Activated CD8-positive, alpha-beta memory T cell treated with anti-CD3 and anti-CD28 coated beads for 1 hour (primary cell): ENCODE measurements at places on chromosomes 4 and X.

GRCh38 chrX:155871934-155872333, 9.2 kb upstream of the VAMP7 start:
- no peak for DNase-seq

- no peak for DNase-seq
Measured at GRCh38 chr4:80709082-80709869, 321.2 kb upstream of the BMP3 start.

DNA sequence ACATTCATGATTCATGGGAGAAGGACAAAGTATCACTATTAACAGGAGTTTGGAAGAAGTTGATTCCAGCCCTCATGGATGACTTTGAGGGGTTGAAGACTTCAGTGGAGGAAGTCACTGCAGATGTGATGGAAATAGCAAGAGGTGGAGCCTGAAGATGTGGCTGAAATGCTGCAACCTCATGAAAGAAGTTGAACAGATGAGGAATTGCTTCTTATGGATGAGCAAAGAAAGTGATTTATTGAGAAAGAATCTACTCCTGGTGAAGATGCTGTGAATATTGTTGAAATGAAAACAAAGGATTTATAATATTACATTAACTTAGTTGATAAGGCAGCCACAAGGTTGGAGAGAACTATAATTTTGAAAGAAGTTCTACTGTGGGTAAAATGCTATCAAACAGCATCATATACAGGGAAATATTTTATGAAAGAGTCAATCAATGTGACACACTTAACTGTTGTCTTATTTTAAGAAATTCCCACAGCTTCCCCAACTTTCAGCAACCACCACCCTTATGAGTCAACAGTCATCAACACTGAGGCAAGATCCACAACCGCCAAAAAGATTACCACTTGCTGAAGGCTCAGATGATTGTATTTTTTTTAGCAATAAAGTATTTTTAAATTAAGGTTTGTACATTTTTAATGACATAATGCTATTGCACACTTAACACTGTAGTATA, 302.6 kb downstream of the CBLL2 start:
- no peak for DNase-seq

DNA sequence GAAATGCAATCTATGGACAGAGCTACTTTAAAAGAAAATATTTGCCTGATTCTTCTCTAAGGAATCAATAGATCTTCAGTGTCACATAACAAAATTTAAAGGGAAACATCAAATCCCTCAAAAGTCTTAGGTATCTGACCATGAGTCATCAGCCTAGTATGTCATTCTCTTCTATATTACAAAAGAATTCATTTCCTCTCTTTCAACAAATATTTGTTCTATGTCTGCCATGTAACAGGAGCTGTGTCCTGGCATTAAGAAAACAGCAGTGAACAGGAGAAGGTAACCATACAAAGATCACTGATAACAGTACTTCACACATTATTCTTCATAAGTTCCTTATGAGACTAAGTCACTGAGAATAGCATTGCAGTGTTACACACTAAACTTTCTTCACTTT, 243.6 kb upstream of the DKK2 start:
- DNase-seq: no peak

- no peak for DNase-seq
Measured at GRCh38 chrX:68440940-68441339, 7.6 kb upstream of the OPHN1 start.

DNA sequence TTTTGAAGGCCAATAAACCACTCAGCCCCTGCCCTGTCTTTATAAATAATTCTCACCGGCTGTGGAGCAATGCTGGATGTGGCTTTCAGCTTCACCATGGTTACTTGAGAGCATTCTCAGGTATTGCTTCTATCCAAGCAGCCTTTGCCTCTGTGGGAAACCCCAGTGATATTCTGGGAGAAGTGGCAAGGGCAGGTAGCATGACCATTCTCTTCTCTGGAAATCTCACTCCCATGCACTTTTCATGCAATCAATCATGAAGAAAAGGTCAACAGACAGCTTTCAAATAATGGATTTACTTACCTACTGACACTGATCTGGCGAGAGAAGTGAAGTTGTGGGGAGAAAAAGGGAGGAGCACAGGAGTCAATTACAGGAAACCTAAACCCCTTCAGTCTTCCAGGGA, 49.5 kb downstream of the UNC5C start:
- DNase-seq: no peak

- no peak for DNase-seq
Measured at GRCh38 chrX:101605146-101605545, 12.7 kb downstream of the ARMCX6 start.

GRCh38 chr4:99852199-99852749, 35.6 kb downstream of the DAPP1 start:
- DNase-seq: no peak

GRCh38 chr4:152224721-152225420, 311.0 kb downstream of the FBXW7 start:
- DNase-seq: no peak

GRCh38 chr4:6235012-6235411, 34.6 kb upstream of the WFS1 start:
- no peak for DNase-seq

DNA sequence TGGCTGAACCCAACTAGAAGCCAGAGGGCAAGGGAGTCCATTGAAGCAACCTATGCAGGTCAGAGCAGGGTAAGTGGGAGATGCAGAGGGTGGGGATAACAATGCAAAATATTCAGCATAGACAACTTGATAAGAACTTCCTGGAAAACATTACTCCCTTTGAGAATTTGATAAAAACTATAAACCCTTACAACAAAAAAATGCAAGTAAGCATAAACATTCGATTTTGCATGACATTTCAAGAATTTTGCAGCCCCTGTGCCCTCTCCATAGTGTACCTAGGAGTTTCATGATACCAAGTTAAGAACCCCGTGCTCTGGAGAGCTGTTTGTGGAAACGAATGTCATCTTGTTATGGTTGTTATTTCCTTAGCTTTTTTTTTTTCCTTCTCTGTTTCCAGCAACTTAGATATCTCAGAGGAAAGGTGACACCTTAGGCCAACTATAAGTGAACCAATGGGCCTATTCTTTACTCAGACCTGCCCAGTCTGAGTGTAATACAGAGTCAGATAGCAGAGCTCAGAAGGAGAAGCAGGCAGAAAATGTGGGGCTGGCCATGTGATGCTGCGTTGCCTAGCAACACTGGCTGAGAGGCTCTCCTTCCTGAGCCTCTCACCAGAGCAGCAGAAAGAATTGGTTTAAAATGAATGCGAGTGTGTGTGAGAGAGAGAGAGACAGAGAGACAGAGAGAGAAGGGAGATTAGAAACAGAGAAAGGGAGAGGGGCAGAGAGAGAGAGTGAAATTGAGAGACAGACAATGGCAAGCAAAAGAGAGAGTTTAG, 36.7 kb upstream of the GABRQ start:
- DNase-seq: no peak

DNA sequence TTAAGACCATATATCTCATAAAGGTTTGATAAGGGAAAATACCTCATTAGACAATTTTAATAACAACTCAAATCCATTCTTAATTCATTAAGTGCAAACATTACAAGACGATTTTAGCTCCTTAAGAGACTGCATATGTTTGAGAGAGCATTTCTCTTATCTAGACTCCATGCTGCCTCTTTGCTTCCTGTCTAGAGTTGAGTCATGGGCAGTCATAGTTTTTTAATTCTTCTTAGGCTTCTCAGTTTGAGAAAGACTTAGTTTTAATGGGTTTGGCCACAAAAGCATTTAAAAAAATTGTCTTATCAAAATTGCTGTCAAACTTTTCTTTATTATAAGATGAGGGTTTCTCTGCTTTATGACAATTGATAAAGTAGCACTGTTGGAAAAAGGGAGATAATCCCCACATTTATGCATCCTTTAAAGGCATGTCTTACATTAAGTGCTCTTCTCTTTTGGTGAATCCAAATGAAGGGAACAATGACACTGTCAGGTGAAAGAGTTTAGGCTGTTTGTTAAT, 713.4 kb downstream of the PCDH18 start:
- no peak for DNase-seq

DNA sequence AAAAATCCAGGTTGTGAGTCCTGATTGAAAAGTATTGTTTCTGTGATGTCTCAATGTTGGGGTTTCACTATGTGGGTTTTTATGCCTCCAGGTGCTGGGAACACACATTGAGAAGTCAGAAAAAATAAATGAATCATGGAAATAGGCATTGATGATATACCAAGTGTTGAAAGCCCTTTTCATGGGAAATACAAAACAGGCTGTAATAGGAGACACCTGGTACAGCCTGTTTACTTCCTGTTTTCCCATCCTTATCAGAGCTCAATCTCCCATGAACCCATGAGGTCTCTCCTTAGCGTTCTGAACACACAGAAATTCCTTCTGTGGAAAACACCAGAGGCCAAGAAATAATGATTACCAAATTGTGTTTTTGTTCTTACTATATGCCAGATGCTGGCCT, 106.3 kb upstream of the BOD1L1 start:
- DNase-seq: no peak

DNA sequence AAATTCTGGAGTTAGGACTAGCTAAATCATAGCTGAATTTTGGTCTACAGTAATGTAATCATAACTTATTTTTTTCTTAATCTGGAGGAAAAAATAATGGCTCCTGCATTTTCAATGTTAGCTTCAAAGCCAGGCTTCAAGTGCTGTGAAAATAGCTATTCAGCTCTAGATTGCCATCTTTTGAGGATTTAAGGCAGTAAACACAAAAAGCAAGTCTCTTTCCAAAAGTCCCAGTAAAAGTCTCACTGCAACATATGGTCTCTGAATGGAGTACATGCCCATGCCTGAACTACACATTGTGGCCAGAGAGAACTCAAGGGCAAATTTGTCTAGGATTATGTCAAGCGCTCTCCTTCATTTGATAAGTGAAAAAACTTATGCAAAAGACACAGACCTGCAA, 720.9 kb downstream of the FSTL5 start:
- DNase-seq: no peak

DNA sequence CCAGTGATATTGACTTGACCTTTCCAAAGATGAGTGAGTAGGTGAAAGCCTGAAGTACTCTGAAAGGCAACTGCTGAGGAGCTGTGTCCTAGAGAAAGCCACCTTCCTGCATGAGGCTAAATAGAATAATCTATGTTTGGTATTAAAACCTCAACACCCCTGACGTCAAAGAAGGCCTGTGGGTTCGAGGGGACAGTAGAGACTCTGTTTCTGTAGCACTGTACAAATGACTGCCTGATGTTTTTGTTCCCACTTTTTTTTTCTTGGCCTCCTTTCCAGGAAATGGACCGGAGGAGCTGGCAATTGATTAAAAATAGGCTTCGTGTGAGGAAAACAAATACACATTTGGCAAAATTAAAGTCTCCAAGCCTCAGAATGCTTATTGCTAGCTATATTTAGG, 29.5 kb downstream of the TMEM255A start:
- no peak for DNase-seq

GRCh38 chr4:161428180-161428965, 735.4 kb downstream of the FSTL5 start:
- DNase-seq: no peak

DNA sequence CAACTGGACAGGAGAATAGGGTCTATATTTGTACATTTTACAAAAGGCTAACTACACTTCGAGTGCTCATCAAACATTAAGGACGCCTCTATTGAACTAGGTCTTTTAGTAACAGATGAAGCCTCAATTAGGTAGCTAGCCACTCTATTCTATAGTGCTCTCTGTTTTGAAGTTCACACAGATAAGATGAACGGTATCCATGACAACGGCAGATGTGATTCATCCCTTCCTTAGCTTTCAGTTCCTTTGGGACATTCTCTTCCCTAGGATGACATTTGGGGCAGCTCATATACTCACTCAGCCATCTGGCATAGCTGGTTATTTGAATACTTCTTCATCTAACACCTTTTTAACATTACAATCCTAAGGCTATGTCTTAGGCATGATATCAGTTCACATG, 62.4 kb upstream of the WDFY3 start:
- no peak for DNase-seq

- DNase-seq: no peak
Measured at GRCh38 chr4:41575665-41576064, 37.7 kb downstream of the LIMCH1 start.
